ENCODE measurements at places on chromosomes 12 and 14.

DNA sequence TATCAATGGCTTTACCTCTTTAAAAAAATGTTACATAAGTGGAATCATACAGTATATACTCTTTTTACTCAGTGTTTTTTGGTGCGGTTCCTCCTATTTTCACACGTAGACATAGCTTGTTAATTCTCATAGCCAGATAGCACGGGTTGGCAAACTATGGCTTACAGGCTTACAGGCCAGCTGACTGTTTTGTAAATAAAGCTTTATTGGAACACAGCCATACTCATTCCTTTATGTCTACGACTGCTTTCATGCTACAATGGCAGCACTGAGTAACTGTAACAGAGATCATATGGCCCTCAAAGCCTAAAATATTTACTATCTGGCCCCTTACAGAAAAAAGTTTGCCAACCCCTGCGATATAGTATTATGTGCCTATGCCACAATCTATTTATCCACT lies 5.8 kb upstream of the DAAM1 start:
- DNase-seq, result no peak

- DNase-seq, result peak; percentile 79
Observed at GRCh38 chr12:13102461-13103195, 839 bp downstream of the GSG1 start.

- no peak for DNase-seq
Observed at GRCh38 chr12:38664661-38665269, 240.6 kb downstream of the CPNE8 start.

DNA sequence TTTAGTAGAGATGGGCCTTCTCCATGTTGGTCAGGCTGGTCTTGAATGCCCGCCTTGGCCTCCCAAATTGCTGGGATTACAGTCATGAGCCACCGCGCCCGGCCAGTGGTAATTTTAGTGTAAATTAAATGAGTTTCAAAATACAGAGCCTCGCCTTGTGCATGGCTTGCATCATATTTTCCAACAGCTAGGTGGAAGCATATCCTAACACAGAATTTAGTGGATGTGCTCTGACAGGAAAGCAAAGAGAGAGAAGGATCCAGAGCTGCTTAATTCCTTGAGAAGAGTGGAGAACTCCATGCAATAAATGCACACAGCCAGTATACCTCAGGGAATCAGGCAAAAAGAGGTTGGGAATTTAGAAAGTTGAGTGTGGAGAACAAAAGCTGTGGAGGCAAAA lies 2.5 kb downstream of the OR6C2 start:
- peak; percentile 2 for DNase-seq

DNA sequence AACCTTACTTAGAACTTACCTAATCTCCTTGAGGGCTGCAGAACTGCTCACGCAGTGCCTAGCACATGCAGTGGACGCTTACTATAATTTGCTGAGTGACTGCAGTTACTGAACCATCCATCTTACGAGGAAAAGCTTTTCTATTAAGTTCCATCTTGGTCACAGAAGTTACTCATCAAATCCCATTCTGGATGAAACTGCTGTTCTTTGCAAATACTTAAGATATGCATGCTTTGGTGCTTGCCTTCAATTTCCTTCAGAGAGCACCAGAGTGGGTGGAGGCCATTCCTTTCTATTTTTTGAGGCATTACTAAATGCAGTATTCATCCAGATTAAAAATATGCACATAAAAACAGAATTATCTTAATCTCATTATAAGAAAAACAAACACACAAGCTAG lies 17.7 kb upstream of the PELI2 start:
- no peak for DNase-seq

DNA sequence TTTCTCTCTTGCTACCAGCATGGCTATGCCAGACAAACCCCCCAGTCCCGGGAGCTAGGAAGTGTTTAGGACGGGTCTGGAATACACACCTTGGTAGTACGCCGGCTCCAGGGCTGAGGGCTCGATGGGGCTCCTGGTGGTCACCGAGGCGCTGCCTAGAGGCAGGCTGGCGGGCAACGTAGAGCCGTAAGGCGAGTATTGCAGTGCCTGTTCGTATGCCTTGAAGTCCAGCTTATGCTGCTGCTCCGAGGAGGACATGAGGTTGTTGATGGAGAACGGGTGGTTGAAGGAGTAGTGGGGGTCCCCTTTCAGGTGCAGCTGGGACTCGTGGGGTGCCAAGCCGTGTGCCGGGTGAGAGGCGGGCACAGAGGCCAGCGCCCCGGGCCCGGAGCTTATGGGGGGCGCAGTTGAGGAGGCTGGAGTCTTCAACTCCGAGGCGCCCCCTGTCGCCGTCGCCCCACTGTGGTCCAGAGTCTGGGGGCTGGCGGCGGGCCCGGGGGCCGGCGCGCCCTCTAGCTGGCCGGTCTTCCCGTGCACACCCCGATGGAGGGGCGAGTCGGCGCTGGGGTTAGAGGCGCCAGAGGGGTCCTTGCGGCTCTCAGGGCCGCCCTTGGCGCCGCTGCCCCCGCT lies 3.6 kb downstream of the FOXA1 start:
- no peak for DNase-seq

- DNase-seq, result no peak
Observed at GRCh38 chr12:71594214-71594948, 69.3 kb downstream of the ZFC3H1 start.

DNA sequence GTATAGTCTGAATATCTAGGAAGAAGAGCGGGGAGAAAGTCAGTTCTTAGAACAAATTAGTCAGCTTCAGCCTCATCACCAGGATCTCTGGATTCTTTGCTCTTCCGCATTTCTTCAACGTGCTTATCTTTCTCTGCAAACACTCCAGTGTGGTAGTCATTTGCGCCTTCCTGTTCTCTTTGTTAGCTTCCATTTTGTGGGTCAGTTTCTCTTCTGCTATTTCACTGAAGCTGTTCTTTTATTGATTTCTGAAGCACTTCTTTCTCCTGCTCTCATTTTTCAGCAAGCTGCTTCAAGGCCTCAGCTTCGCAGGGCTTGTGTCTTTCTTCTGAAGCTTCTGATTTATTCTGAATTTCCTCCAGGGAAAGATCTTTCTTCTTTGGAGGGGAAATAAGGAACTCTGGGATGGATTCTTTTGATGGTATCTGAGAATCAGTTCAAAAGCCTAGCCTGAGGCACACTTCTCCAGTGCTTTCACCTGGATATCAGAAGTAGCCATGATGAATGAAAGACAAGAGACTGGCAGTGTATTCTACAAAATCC lies 13.5 kb downstream of the AMN1 start:
- peak; percentile 52 for DNase-seq

DNA sequence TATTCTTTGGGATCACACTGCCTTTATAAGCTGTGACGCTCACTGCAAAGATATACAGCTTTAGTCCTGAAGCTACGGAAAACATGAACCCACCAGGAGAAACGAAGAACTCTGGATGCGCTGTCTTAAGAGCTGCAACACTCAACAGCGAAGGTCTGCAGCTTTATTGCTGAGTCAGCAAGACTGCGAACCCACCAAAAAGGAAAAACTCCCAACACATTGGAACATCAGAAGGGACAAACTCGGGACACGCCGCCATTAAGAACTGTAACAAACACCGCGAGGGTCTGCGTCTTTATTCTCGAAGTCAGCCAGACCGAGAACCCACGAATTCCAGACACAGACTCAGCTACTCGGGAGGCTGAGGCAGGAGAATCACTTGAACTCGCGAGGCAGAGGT lies 9.2 kb upstream of the VWF start:
- no peak for DNase-seq

GRCh38 chr12:95554532-95555071 lies 3.3 kb upstream of the USP44 start:
- no peak for DNase-seq

DNA sequence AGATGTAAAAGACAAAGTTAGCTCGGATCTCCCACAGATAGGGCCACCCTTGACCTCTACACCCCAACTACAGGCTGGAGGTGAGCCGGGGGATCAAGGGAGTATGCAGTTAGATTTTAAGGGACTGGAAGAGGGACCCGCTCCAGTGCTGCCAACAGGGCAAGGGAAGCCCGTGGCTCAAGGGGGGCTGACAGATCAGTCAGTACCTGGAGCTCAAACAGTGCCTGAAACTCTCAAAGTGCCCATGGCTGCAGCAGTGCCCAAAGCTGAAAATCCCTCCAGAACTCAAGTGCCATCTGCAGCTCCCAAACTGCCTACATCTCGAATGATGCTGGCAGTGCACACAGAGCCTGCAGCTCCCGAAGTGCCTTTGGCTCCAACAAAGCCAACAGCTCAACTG lies 10.4 kb downstream of the NYNRIN start:
- no peak for DNase-seq

DNA sequence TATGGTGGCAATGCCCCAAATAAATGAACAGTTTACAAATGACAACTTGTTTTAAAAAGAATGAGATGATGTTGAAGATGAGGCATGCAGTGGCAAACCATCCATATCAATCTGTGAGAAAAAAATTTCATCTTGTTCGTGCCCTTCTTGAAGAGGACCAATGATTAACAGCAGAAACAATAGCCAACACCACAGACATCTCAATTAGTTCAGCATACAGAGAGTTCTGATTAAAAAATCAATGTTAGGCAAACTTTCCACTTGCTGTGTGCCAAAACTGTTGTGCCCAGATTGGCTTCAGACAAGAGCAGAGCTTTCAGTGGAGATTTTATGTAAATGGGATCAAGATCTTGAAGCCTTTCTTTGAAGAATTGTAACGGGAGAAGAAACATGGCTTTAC lies 329.9 kb downstream of the BMP4 start:
- no peak for DNase-seq

GRCh38 chr12:131327521-131328488 lies 374.1 kb downstream of the ADGRD1 start:
- DNase-seq, result no peak

GRCh38 chr14:100574642-100575031 lies 12.6 kb downstream of the BEGAIN start:
- DNase-seq, result no peak

GRCh38 chr12:64560396-64561301 lies 49.6 kb upstream of the RASSF3 start:
- no peak for DNase-seq

DNA sequence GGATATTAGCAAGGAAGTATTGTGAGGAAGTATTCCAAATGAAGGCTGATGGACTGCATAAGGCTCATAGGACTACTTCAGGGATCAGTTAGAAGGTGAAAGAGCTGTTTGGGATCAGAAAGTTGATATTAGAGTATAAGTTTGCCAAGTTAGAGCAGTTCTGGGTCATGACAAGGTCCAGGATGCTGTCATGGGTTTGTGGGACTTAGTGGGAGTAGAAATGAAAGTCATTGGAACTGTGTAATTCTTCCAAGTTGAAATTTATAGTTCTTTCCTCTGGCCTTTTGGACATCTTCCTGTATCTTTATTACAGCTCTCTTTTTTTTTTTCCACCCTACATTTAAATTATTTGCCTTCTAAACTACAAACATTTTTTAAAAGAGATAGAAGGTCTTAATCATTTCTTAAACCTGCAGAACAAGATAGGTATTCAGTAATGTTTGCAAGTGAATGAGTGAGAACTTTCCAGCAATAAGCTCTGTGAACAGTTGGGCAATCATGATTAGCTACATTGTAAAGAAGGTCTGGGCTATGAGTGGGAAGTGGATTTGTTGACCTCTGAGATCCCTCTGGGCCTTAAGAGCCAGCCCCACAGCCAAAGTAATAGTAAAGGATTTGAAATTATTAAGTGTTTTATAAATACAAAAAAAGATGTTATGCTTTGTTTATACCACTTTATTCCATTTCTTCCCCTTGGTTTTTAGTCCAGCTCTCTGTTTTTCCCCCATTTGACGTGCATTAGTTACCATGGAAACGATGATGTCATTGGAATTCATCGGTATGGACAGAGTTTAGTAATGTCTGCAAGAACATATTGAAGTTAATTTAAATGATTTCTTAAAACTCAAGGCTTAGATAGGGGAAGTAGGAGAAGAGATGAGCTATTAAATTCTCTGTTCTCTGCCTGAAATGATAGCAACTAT lies 247.9 kb upstream of the ARHGAP5 start:
- DNase-seq, result no peak

DNA sequence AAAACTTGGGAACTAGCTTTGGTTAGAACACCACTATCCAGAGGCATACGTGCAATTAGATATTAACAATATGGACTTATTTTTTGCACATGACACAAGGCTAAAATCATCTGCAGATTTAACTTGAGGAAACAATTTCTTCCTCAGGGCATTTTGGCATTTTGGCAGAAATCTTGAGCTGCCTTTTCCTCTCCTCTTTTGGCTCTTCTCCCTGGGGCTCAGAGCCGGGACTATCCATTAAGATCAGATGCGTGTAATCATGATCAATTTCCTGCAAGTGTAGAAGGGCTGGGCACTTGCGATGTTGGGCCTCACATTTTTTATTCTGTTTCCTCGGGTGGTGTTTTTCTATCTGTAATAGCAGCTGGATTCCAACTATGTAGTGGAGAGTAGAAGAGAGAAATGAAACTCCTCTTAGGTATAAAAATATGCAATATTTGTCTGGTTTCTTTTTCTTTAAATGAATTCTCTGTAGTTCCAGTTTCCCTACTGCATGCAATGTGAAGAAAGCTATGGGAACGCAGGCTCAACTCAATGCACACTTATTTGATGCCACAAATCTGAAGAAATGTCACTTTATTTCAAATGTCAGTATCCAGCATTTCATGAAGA lies 1010.8 kb downstream of the FLRT2 start:
- no peak for DNase-seq

DNA sequence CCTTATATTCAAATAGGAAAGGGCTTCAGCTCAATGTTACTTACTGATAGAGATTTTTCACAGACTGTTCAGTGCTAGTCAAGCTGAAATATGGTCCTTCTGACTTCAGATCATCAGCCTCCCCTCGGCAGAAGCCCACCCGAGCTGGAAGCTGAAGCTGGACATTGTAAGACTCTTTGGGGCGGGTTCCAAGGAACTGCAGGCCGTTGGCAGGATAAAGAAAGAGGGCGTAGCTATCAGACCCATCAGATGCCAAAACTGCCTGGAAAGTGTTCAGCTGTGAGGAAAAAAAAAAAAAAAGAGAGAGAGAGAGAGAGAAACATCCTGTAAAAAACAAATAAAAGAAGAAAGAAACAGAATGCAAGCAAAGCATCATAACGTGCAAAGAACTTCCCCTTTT lies 8.8 kb downstream of the NID2 start:
- no peak for DNase-seq

DNA sequence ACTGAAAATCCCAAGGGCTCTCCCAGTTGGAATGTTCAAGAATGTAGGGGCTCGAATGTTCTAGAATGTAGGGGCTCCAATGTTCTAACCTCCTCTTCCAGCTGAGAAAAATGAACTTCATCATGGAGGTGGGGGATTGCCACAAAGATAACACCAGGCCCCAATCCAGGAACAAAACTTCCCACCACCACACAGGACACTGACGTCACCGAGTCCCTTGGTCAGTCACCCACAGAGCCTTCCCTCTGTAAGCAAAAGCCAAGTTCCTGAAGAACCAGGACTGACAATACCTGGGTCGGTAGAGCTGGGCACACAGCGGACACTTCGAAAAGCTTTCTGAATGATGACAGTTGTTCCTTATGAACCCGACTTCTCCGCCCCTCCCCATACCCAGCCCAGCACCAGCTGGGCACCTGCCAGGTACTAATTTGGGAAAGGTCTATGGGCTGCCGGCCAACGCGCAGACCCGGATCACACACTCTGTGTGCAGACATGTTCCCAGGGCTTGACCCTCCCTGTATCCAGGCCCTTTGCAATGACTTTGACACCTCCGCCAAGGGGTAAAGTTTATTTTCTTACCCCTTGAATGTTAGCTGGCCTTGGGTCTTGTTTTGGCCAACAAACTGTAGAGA lies 18.9 kb downstream of the ITPK1 start:
- DNase-seq, result no peak

- DNase-seq, result no peak
Observed at GRCh38 chr12:68402422-68402821, 70.3 kb upstream of the MDM1 start.
